ENCODE measurements at places on chromosomes 3 and 15. TPM values are rescaled to one million over a fixed set of nuclear protein-coding genes. Genes with fewer than 3 reads are reported as not detected.

DNA sequence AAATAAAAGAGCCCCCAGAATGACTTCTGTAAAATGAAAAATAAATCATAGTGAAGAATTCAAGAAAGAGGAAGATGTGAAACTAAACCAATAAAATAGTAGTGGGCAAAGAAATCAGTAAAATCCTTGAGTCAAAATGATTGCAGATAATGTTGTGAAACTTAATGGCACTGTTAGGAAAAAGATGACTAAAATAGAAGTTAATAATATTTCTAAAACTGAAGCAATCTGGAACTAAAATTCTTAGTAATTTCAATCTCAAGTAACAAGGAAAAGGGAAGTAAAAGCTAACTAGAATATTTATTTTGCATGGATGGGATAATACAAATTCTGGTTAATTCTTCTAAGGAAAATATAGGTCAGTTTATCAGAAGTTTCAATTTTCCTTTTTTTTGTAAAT is 84.6 kb downstream of the TMCO5A start:
- no peak for DNase-seq

GRCh38 chr15:63045465-63045840 is 2.9 kb downstream of the TPM1 start:
- DNase-seq: no peak

GRCh38 chr3:44910693-44911092 is 36.3 kb downstream of the TGM4 start:
- no peak for DNase-seq

- DNase-seq: no peak
These were observed 66.7 kb downstream of the MEF2A start for GRCh38 chr15:99632521-99632920.

DNA sequence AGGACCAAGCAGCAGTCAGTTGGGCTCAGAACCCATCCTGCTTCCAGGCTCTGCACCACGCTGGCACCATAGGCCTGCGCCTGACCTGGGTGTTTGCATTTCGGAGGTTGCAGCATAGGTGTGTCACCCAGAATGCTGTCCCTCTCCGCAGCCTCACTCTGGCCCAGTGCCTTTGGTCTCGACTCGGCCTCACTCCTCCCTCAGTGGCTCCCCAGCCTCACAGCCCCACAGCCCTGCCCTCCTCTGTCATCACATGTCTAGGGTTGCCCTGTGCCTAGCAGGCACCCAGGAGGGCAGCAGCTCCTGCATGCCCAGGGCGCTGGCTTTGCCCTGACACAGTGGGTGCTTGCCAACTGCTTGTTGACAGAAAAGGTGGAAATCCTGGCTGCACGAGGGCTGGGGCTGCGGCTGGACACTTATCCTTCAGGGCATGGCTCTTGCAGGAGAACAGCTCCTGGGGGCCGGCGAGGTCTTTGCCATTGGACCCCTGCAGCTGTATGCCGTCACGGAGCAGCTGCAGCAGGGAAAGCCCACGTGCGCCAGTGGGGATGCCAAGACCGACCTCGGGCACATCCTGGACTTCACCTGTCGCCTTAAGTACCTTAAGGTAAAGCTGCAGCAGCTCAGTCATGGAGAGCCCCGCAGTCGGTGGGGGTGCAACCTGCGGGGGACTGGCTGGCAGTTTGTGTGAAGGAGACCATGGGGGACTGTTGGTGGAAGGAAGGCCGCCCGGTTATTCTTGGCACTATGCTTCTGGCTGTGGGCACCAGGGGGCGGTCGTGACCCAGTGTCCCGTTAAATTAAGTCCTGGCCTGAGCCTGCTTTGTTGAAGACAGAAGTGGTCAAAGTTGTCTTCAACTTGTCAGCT is 16.2 kb downstream of the NISCH start:
- no peak for DNase-seq

DNA sequence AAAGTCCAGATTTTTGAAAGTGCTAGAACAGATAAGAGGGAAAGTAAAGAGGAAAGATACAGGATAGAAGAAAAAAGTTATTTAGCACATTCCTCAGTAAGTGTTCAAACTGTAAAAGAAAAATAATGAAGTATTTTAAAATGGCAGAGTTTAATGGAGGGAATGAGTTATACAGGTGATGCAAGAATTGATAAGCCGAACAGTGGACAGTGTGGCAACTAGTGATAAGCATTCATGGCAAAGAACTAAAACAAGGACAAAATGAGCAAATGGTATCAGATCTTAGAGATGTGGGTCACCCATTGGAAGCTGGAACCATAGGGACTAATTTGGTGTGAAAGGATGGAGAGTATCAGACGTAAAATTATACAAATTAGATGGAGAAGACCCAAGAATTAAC is 622.9 kb upstream of the SGO1 start:
- no peak for DNase-seq

- no peak for DNase-seq
These were observed 79.4 kb upstream of the CADPS start for GRCh38 chr3:62954580-62954979.

DNA sequence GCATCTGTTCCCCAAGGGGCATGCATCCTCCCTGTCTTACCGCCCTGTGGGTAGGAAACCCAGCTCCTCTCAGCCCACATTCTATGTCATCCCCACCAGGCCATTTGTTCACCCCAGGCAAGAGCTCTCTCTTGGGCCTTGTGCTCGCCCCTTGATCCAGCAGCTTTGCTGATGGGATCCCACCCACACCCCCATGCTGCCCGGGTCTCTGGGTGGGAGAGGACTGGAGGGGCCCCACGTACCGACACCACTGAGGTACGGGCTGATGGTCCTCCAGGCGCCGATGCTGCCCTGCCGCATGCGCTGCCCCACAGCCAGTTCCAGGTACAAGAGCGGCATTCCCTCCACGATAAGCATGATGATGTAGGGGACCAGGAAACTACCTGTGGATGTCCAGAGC is 14.5 kb downstream of the SLC6A20 start:
- DNase-seq: no peak

GRCh38 chr15:28081594-28081993 is 17.5 kb downstream of the OCA2 start:
- no peak for DNase-seq

DNA sequence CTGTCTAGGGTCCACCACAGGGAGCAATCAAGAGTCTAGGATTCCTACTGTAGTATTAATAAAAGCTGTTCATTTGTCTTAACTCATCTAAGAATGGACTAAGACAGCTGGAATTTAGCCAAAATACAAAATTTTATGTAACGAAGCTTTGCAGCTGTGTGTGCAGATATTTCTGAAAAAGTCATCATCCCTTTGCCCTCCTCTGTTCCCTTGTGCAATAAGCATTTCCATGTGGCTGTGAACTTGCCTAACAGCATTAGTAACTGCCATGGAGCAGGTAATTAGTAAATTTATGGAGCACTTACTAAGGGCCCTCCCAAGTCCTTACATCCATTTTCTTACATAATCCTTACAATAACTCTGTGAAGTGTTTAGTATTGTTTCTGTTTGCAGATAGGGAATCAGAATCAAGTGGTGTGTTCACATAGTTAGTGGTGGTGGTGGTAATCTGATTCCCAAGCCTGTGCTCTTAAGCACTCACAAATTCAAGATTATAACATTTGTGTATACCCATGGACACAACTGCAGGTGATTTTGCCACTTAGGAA is 114.5 kb downstream of the RARB start:
- DNase-seq: no peak

DNA sequence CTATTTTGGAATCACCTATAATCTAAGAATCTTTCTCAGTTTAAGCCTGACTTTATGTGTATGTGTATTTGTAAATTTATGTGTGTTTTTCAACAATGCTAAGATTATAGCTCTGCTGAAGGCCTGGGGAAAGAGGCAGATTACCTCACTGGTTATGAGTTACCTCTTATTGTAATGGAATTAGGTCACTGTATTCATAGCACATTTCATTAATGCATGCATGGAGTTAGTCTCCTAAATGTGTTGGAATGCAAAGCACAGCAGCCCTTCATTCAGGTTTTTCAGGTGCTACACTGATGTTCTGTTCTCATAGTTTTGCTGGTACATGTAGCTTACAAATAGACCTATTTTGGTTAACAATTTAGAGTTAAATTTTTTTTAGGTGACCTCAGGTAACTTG is 9.5 kb downstream of the GPR87 start:
- no peak for DNase-seq

DNA sequence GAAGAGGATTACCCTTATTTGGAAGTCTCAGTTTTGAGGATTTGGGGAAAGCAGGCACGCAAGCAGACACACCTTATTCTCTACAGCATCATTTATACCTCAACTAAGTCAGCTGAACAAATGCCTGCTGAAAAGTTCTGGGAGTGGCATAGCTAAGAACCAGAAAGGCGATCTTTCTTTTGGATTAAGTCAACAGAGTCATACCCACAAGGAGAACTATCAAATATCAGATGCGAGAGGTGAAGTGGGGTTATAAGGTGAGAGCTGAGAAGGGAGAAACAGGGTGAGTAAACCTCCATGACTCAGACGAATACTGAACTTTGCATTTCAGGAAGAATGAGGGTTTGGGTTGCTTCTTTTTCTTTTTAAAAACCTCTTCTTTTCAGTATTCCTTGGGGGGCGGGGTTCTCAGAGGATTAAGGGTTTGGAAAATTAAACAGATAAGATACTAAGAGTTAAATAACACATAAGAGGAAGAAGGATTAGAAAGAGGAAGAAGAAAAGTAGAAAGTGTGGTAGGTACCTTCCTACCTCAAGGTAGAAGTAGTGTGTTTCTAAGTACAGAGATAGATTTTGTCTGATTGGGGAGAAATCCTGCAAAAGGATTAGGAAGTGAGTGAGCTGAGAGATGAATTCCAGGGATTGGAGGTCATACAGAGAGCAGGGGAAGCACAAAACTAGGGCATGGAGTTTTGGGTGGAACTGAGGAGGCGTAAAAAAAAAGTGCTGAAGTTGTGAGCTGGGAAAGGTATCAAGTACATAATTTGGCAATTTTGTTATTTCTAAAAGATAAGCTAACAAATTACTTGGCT is 41.3 kb upstream of the ICE2 start:
- no peak for DNase-seq

DNA sequence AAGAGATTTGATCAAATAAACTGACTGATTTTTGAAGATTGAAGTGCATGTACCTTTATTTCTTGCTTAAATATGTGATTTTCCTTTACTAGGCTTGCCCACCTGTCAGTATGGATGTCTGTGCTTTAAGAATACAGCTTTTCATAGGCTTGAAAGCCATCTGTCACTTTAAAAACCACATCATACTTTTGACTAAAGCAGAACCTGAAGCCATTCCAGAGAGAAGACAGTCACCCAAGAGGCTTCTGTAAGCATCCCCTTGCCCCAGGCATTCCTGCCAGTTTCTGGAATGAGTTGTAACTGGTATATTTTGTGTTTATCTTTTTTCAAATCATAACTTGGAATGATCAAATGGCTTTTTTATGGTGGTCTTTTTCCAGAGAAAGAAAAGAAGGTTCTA is 24.0 kb downstream of the HPS3 start:
- DNase-seq: no peak

DNA sequence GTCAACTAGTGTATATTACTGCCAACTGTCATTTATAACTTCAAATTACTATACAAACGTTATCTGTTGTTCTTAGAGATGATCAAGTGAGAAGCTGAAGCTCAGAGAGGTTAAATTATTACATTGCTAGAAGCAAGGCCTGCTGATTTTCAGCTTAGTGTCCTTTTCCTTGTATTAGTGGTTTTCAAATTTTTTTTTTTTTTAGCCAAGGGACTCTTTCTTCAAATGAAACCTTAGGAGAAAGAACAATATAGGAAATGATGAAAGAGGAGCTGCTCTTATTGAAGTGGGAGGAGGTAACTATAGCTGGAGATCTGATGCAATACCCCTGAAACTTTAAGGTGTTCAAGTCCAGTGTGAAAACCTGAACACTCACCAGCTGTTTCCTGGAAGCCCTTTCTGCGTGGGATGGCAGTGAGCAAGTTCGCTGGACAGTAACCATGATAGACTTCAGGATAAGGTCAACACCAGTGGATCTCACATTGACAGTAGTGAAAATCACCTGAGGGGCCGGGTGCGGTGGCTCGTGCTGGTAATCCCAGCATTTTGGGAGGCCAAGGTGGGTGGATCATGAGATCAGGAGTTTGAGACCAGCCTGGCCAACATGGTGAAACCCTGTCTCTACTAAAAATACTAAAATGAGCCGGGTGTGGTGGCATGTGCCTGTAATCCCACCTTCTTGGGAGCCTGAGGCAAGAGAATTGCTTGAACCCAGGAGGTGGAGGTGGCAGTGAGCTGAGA is 376.2 kb downstream of the EDEM1 start:
- DNase-seq: no peak

- no peak for DNase-seq
These were observed 57.9 kb downstream of the CHSY1 start for GRCh38 chr15:101193806-101194545.

DNA sequence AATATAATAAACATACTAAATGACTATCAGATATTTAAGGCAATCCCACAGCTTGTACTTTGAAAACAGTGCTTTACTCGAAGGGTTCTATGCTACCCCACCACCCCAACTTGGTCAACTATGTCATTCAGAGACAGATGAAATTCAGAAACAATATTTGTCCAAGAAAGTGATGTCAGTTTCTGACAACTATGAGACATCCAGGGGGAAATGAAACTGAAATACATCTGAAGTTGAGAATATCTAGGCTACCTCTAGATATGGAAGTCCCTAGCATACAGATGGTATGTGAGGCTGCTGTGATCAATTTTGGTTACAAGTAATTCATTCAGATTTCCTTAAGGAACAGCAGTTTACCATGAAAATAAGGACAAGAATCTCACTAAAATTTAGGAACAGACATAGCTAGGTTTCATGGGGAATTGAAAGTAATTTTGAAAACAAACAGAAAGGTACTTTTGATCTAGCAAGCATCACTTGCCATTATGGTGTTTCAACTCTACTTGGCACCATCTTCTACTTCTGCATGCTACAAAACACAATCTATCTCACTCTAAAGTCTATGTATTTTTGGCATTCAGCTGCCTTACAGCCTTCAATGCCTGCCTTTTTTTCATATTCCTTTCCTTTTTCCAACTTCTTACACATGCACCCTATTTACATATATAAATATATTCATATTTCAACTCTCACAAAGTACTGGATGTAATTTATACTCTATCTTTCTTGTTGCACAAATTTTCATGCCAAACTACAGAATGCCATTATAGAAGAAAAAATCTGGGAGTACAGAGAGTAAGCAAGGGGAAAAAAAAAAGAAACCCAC is 21.7 kb downstream of the ATG3 start:
- DNase-seq: no peak

GRCh38 chr3:150960708-150961684 is 11.5 kb downstream of the CLRN1 start:
- no peak for DNase-seq

GRCh38 chr15:78767331-78767951 is 43.8 kb downstream of the ADAMTS7 start:
- no peak for DNase-seq

Gene DCLK3
- total RNA-seq: 0.07 TPM

Gene FILIP1L
- 19.8 TPM for total RNA-seq

Gene EPHA3
- 4.2 TPM for total RNA-seq

Gene IMPG2
- 0.59 TPM for total RNA-seq

Gene SERPINI1
- 6.1 TPM for total RNA-seq

Gene EXD1
- total RNA-seq: not detected

Gene WDR93
- 0.34 TPM for total RNA-seq
